Smooth muscle cell of the coronary artery (primary cell): ENCODE measurements at places on chromosomes 3 and 15. TPM values are rescaled to one million over a fixed set of nuclear protein-coding genes. Genes with fewer than 3 reads are reported as not detected.

The COLQ gene
- total RNA-seq, result 0.30 and 0.35 TPM in 2 replicates

The MOBP gene
- under 0.01 TPM in 1 of 2 replicates, not detected in the other for total RNA-seq

The BRK1 gene
- total RNA-seq, result 125 and 135 TPM in 2 replicates

The VWA5B2 gene
- total RNA-seq, result 1.3 TPM in 1 of 2 replicates, not detected in the other

The HIGD2B gene
- not detected in 2 replicates for total RNA-seq

The ILDR1 gene
- total RNA-seq, result not detected in 2 replicates

The PYGO1 gene
- total RNA-seq, result 4.7 and 5.0 TPM in 2 replicates

The C2CD4A gene
- total RNA-seq, result 0.98 TPM in 1 of 2 replicates, not detected in the other

The TTC21A gene
- 2.0 and 2.7 TPM in 2 replicates for total RNA-seq

The SLC26A6 gene
- 13.0 and 19.7 TPM in 2 replicates for total RNA-seq

The PLSCR4 gene
- total RNA-seq, result 37.4 and 52.2 TPM in 2 replicates

The GATM gene
- total RNA-seq, result 0.12 and 0.30 TPM in 2 replicates

The PSMA4 gene
- total RNA-seq, result 61.3 and 157 TPM in 2 replicates

The LMCD1 gene
- 24.9 and 202 TPM in 2 replicates for total RNA-seq

The RHCG gene
- 0.12 TPM in 1 of 2 replicates, not detected in the other for total RNA-seq
